ENCODE measurements at places on chromosomes 2 and 18. TPM values are rescaled to one million over a fixed set of nuclear protein-coding genes. Genes with fewer than 3 reads are reported as not detected.

- DNase-seq: no peak
Measured at GRCh38 chr2:169137924-169138323, 68.6 kb downstream of the DHRS9 start.

DNA sequence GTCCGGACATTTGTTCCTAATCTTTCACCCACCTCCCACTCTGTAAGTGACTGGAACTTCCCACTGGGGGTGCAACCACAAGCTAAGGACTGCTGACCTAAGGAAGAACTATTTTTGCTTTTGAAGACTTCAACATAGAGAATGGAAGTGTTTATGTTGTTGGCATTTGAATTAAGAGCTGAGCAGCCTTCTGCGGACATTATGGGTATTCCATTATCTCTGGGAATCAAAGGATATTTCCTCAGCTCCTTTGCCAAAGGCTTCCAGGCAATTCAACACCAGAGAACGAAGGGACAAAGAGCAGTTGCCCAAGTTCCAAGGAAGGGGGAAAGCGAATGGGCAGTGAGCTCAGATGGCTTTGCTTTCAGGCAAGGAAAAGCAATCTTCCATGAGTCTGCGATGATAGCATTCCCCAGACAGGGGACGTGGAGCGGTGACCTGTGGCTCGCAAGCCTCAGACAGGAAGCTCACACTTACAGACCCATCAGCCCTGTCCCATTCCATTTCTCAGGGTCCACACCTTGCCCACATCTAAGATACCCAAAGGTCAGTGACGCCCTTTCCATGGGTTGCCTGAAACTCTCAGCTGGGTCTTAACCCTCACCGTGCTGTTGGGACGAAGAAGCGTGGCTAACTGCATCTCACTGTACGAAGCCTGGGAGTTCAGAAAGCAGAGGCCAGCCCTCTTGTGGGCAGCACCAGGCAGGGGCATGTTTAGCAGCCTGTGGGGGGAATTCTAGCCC is 116.8 kb downstream of the COPS8 start:
- DNase-seq: no peak

GRCh38 chr18:50973367-50974126 is 5.7 kb downstream of the ELAC1 start:
- DNase-seq: no peak

- DNase-seq: no peak
Measured at GRCh38 chr2:17590342-17590911, 49.9 kb downstream of the VSNL1 start.

GRCh38 chr2:84719434-84719833 is 161.4 kb downstream of the TRABD2A start:
- DNase-seq: no peak

GRCh38 chr2:43128559-43128955 is 97.8 kb downstream of the ZFP36L2 start:
- DNase-seq: no peak

GRCh38 chr18:22391407-22392345 is 26.0 kb downstream of the CTAGE1 start:
- DNase-seq: peak; percentile 44

The NT5C1B gene
- not detected for total RNA-seq

The LBH gene
- 19.1 TPM for total RNA-seq

The ASTL gene
- not detected for total RNA-seq

The C2orf78 gene
- total RNA-seq: not detected

The TCF23 gene
- not detected for total RNA-seq

The SLC30A3 gene
- total RNA-seq: 5.7 TPM

The NT5DC4 gene
- not detected for total RNA-seq

All from left cardiac atrium (tissue), 4 donors.